Left ventricle myocardium inferior (tissue), 1 donor: ENCODE measurements at places on chromosomes 16 and 17. TPM values are rescaled to one million over a fixed set of nuclear protein-coding genes. Genes with fewer than 3 reads are reported as not detected.

The ANTKMT gene
- total RNA-seq, result 30.7 TPM

The CCL16 gene
- total RNA-seq, result not detected

The TMEM88 gene
- total RNA-seq, result 26.4 TPM

The CANT1 gene
- 24.2 TPM for total RNA-seq

The KREMEN2 gene
- not detected for total RNA-seq

The CTNS gene
- total RNA-seq, result 6.2 TPM

The TMEM235 gene
- not detected for total RNA-seq

The PLA2G10 gene
- not detected for total RNA-seq

The ABCA10 gene
- total RNA-seq, result 4.2 TPM

The CIITA gene
- total RNA-seq, result 9.4 TPM

The GP2 gene
- total RNA-seq, result not detected

The FOXL1 gene
- total RNA-seq, result 0.38 TPM

GRCh38 chr17:39674702-39675389 is 6.6 kb downstream of the PNMT start:
- peaks cover 6% of the 10 kb centered on the region for H3K27me3 ChIP-seq
- peak overlapping the region; percentile 92 for H3K27ac ChIP-seq
- no peak overlapping the region for H3K4me3 ChIP-seq
- H3K36me3 ChIP-seq, result no peaks in the 10 kb centered on the region

GRCh38 chr16:17211797-17212196 is 259.0 kb downstream of the XYLT1 start:
- no peak overlapping the region for H3K27ac ChIP-seq
- no peaks in the 10 kb centered on the region for H3K36me3 ChIP-seq

DNA sequence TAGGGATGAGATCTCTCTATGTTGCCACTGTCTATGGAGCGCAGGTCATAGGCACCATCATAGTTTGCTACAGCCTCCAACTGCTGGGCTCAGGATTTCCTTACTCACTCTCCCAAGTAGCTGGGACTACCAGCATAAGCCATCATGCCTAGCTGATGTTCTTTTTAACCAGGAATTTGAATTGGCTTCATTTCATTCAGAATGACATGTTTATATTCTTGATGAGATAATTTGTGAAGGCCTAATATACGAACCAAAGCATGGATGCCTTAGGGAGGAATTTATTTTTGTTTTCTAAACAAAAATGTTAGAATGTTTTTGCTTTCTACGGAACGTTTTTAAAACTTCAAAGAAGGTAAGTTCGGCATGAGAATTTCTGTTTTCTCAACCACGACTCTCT is 71.6 kb downstream of the HS3ST3B1 start:
- no peak overlapping the region for H3K4me3 ChIP-seq
- DNase-seq, result no peak
- no peaks in the 10 kb centered on the region for H3K4me1 ChIP-seq
- peaks cover 45% of the 10 kb centered on the region for H3K27me3 ChIP-seq

DNA sequence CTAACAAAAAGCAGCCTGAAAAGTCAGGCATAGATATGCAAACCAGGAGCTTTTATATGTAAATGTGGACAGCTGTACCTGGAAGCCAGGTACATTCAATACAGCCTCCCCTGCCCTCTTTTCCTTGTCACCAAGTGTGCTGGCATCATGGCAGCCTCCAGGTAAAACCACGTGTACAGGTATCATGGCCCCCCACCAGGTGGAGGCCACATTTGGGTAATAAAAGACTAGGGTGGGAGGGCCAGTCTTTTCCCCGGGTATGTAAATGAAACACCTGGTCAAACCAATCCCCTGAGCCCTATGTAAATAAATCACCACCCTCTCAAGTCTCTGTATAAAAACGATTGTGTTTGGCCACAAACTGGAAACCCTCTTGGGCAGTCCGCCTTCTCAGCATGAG is 226.4 kb upstream of the GOT2 start:
- no peak overlapping the region for H3K4me3 ChIP-seq
- DNase-seq, result no peak
- H3K4me1 ChIP-seq, result no peaks in the 10 kb centered on the region
- no peak overlapping the region for H3K27ac ChIP-seq
- H3K36me3 ChIP-seq, result no peaks in the 10 kb centered on the region
- no peaks in the 10 kb centered on the region for H3K27me3 ChIP-seq

DNA sequence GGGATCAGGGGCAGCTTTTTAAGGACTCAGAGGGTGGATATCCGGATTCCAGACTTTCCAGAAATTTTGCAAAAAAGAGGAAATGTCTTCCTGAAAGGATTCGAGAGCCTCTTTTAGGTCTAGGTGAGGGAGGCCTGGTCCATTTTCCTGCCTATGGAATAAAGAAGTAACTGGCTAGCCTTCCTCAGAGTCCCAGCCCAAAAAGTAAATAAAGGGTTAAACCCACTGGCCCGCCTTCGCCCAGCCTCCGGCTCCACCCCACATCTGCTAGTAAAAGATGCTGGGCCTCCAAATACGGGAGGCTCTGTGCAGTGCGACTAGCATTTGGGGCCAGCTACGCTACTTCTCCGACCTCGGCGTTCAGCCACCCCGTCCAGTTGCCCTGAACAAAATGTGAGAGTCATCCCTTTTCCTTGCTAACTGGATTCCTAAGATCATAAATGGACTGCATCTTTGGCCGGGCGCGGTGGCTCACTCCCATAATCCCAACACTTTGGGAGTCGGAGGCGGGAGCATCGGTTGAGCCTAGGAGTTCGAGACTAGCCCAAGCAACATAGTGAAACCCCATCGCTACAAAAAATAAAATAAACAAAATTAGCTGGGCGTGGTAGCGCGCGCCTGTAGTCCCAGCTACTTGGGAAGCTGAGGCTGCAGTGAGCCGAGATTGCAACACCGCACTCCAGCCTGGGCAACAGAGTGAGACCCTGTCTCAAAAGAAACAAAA is 824 bp upstream of the MPP2 start:
- H3K27ac ChIP-seq, result peak overlapping the region; percentile 79
- no peaks in the 10 kb centered on the region for H3K27me3 ChIP-seq
- DNase-seq, result peak; percentile 69
- H3K4me3 ChIP-seq, result peak overlapping the region; percentile 93

DNA sequence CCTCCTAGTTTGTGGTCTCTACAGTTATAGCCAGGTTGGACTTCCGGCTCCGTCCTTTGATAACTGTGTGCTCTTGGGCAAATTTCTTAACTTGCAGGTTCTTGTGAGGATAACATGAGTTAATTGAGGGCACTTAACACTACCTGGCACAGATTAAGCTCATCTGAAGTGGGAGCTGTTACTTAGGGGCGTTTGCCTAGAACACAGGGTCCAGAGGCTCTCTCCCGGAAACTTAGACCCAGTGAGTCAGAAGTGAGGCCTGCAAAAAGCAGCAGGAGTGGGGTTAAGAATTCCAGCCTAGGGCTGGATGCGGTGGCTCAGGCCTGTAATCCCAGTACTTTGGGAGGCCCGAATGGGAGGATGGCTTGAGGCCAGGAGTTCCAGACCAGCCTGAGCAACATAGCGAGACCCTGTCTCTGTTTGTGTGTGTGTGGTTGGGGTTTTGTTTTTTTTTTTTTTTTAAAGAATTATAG is 1.4 kb downstream of the MVP start:
- no peak for DNase-seq
- H3K36me3 ChIP-seq, result peaks cover 22% of the 10 kb centered on the region
- H3K4me3 ChIP-seq, result peak overlapping the region; percentile 81
- no peaks in the 10 kb centered on the region for H3K27me3 ChIP-seq

GRCh38 chr16:48479329-48479728 is 94.1 kb upstream of the SIAH1 start:
- no peak for DNase-seq
- H3K4me1 ChIP-seq, result no peaks in the 10 kb centered on the region
- no peaks in the 10 kb centered on the region for H3K36me3 ChIP-seq
- no peak overlapping the region for H3K27ac ChIP-seq

DNA sequence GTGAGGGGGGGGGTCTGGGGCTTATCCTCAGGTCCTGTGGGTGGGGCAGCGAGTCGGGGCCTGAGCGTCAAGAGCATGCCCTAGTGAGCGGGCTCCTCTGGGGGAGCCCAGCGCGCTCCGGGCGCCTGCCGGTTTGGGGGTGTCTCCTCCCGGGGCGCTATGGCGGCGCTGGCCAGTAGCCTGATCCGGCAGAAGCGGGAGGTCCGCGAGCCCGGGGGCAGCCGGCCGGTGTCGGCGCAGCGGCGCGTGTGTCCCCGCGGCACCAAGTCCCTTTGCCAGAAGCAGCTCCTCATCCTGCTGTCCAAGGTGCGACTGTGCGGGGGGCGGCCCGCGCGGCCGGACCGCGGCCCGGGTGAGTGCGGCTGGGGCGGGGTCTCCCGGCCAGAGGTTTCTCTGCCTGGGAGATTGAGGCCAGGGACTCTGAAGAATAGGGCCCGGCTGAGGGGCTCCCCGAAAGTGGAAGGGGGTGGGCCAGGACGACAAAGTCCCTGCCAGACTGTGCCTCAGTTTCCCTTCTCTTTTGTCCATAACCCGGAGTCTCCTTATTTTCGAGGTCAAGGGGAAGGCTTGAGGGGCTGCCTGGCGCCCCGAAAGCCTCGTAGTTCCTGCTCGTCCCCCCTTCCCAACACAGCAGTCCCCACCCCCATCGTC is at the start of gene FGF11:
TSS of gene FGF11 (plus strand) at position 51 of the 651 bp plus-strand sequence. CDS start at position 160, 109 bp downstream.
- DNase-seq, result no peak
- peaks cover 28% of the 10 kb centered on the region for H3K27me3 ChIP-seq
- H3K4me1 ChIP-seq, result peaks cover 67% of the 10 kb centered on the region
- H3K27ac ChIP-seq, result peak within 1 kb of the TSS; percentile 82
- H3K4me3 ChIP-seq, result peak within 1 kb of the TSS; percentile 69

DNA sequence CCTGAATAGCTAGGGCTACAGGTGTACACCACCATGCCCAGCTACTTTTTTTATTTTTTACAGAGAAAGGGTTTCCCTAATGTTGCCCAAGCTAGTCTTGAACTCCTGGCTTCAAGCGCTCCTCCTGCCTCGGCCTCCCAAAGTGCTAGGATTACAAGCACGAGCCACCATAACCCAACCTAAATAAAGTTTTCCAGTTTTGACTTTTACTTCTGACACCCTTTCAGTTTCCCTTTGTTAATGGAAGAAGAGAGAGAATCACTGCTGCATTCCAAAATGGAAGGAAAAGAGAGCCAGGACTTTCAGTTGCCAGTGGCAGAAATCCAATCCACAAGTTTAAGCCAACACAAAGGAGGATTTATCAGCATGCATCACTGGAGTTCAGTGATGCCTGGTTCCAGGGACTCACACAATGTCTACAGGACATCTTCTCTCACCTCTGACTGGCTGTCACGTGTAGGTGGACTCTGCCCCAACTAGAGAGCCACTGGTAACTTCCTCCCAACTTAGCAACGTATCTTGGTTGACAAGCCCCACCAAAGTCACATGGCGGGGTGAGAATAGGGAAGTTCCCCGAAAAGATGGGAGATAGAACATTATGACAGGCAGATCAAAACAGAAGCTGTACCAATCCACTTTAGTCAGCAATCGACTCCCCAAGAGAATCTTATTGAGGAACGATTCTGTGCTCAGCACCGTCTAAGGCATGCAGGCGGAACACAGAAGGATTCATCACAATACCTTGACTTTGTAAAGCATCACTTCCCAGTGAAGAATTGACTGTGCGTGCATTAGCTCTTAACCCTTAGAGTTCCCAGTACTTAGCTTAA is 46.5 kb downstream of the GAS7 start:
- peaks cover 38% of the 10 kb centered on the region for H3K4me1 ChIP-seq
- DNase-seq, result no peak
- peak overlapping the region; percentile 36 for H3K27ac ChIP-seq
- H3K27me3 ChIP-seq, result no peaks in the 10 kb centered on the region
- H3K36me3 ChIP-seq, result no peaks in the 10 kb centered on the region

- no peaks in the 10 kb centered on the region for H3K4me1 ChIP-seq
- H3K27me3 ChIP-seq, result no peaks in the 10 kb centered on the region
- no peak overlapping the region for H3K27ac ChIP-seq
- no peak for DNase-seq
- H3K4me3 ChIP-seq, result no peak overlapping the region
Measured at GRCh38 chr17:4035081-4035680, 70.9 kb upstream of the ATP2A3 start.

- no peak overlapping the region for H3K27ac ChIP-seq
- no peaks in the 10 kb centered on the region for H3K36me3 ChIP-seq
- H3K27me3 ChIP-seq, result peaks cover 8% of the 10 kb centered on the region
- no peak overlapping the region for H3K4me3 ChIP-seq
- DNase-seq, result no peak
- H3K4me1 ChIP-seq, result no peaks in the 10 kb centered on the region
Measured at GRCh38 chr17:44293509-44294226, 14.7 kb upstream of the RUNDC3A start.

GRCh38 chr17:59028328-59028727 is 78.4 kb downstream of the TRIM37 start:
- peak overlapping the region; percentile 16 for H3K27ac ChIP-seq
- no peaks in the 10 kb centered on the region for H3K27me3 ChIP-seq
- peaks cover 26% of the 10 kb centered on the region for H3K36me3 ChIP-seq
- peaks cover 20% of the 10 kb centered on the region for H3K4me1 ChIP-seq

GRCh38 chr16:88067530-88068411 is 116.5 kb downstream of the BANP start:
- H3K27me3 ChIP-seq, result no peaks in the 10 kb centered on the region
- peaks cover 11% of the 10 kb centered on the region for H3K4me1 ChIP-seq
- no peak for DNase-seq

- peaks cover 21% of the 10 kb centered on the region for H3K4me1 ChIP-seq
- no peaks in the 10 kb centered on the region for H3K27me3 ChIP-seq
- no peaks in the 10 kb centered on the region for H3K36me3 ChIP-seq
- DNase-seq, result no peak
Measured at GRCh38 chr17:74389084-74389753, 21.9 kb downstream of the GPR142 start.

DNA sequence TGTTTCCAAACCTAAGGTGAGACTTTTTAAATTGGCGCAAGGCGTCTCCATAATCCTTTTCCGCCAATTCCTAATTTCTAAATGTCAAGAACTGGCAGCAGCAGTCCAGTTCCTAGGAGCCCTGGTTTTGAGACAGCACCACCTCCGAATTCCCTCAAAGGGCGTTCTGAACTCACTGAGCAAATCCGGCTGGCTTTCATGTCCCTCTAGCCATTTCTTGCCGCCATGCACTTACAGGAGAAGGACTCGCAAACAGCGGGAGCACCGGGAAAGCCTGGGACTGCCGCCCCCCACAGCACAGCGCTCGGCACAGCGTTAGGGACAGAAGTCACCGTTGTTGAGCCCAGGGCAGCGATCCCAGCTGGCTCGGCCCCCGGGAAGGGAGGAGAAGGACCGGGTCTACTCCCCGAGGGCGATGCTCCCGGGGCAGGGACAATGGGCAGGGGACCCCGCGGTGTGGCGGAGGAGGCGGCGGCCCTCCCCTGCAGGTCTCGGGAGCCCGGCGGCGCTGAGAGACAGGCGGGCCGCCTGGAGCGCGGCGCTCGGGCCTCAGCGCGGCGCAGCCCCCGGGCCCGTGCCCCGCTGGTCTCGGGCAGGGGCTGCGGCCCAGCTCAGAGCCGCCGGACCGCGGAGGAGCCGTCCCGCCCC is 545 bp downstream of the ARHGAP17 start:
- H3K36me3 ChIP-seq, result peaks cover 5% of the 10 kb centered on the region
- peak overlapping the region; percentile 87 for H3K4me3 ChIP-seq
- DNase-seq, result peak; percentile 56
- no peaks in the 10 kb centered on the region for H3K27me3 ChIP-seq
- H3K4me1 ChIP-seq, result peaks cover 58% of the 10 kb centered on the region

GRCh38 chr16:72220875-72221629 is 49.1 kb upstream of the PMFBP1 start:
- no peaks in the 10 kb centered on the region for H3K27me3 ChIP-seq
- no peak overlapping the region for H3K4me3 ChIP-seq
- H3K27ac ChIP-seq, result no peak overlapping the region
- no peak for DNase-seq
- H3K36me3 ChIP-seq, result no peaks in the 10 kb centered on the region

- H3K4me1 ChIP-seq, result no peaks in the 10 kb centered on the region
- no peaks in the 10 kb centered on the region for H3K27me3 ChIP-seq
- no peak overlapping the region for H3K27ac ChIP-seq
- H3K4me3 ChIP-seq, result no peak overlapping the region
Measured at GRCh38 chr16:75181630-75182029, 25.3 kb downstream of the CTRB2 start.

- H3K36me3 ChIP-seq, result no peaks in the 10 kb centered on the region
- DNase-seq, result no peak
- H3K27ac ChIP-seq, result no peak overlapping the region
- no peaks in the 10 kb centered on the region for H3K4me1 ChIP-seq
Measured at GRCh38 chr17:65093930-65094329, 37.4 kb upstream of the GNA13 start.
